Amniotic stem cell (primary cell): ENCODE measurements at places on chromosomes 4 and X.

DNA sequence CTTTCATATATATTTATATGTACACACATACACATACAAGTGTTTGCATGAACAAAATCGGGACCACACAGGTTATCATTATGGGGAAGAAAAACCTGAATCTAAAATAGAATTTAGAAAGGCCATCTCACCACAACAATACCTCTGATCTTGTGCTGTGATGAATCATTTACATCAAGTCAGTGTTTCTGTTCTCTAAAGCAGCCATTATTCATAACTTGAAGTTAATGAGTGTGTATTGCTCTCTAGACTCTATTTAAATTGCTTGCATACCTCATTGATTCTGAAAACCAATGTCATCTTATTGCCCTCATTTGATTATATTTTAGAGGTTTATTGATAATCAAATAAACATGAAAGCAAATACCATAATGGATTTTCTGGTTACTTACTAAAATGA is 71.6 kb downstream of the FAM114A1 start:
- DNase-seq = no peak

DNA sequence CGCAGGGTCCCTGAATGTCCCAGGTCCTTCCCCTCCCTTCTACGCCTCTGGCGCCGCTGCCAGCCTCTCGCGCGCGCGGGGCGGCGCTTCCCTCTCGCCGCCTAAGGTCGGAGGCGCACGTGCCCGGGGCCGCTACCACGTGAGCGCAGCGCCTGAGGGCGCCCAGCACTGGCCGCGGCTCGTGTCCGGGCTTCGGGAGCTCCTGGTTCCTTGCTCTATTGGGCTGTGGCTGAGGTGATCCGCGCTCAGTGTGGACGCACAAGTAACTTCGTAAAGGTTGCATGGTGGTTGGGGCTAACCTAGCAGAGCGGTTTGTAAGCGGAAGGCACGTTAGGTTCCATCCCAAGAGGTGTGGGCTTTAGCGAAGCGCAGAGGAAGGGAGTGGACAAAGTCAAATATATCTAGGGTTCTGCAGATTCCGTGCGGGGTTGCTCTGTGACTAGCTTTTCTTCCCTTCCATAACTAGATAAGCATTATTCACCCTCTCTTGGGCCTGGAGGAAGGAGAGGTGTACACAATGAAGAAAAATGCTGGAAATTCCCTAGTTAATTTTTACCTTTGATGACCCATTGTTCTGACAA is 1.8 kb downstream of the TLL1 start:
- DNase-seq = no peak

GRCh38 chr4:74338792-74339333 is 26.1 kb upstream of the EREG start:
- no peak for DNase-seq

GRCh38 chr4:180650273-180650672 is 1592.9 kb upstream of the TENM3 start:
- no peak for DNase-seq

GRCh38 chrX:38138900-38139299 is 81.8 kb downstream of the SRPX start:
- DNase-seq = no peak

DNA sequence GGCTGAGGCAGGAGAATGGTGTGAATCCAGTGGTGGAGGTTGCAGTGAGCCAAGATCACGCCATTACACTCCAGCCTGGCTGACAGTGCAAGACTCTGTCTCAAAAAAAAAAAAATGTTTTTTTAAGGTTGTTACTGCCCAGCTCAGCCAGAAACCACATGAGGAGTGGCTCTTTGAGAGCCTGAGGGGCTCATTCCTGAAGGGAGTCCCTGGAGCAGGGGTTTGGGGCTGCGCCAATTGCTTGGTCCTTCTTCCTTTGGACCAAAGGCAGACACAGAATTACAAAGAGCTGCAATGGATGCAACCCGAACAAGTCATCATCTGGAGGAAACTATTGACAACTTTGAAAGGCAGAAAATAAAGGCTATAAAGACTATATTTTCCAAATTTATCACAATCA is 60.6 kb upstream of the WWC2 start:
- no peak for DNase-seq

- DNase-seq = peak; percentile 64
Measured at GRCh38 chr4:128468123-128468989, 180.7 kb upstream of the PGRMC2 start.

DNA sequence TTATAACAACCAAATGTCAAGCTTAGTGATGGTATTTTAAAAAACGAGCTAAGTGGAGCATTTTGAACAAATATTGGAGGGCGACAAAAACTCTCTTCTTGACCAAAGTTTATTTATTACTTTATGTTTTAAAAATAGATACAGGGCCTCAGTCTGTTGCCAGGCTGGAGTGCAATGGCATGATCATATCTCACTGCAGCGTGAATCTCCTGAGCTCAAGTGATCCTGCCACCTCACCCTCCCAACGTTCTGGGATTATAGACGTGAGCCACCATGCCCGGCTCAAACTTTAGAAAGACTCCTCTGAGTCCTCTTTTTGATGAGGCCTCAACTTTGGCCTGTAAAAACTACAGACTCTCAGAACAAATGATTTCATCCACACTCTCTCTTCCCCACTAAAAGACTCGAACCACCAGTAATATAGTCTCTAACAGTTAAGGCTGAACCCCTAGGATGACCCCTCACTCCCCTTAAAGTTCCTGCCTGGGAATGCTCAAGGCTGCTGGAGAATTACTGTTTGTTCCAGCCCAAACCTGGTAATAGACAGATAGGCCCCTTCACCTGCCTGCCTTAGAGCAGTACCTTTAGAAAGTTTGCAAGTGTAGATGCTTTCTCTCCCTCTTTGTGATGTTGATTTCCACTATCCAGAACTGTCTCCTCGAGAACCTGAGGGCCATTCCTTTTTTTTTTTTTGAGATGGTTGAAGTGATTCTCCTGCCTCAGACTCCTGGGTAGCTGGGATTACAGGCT is 55.3 kb upstream of the HPSE start:
- no peak for DNase-seq

DNA sequence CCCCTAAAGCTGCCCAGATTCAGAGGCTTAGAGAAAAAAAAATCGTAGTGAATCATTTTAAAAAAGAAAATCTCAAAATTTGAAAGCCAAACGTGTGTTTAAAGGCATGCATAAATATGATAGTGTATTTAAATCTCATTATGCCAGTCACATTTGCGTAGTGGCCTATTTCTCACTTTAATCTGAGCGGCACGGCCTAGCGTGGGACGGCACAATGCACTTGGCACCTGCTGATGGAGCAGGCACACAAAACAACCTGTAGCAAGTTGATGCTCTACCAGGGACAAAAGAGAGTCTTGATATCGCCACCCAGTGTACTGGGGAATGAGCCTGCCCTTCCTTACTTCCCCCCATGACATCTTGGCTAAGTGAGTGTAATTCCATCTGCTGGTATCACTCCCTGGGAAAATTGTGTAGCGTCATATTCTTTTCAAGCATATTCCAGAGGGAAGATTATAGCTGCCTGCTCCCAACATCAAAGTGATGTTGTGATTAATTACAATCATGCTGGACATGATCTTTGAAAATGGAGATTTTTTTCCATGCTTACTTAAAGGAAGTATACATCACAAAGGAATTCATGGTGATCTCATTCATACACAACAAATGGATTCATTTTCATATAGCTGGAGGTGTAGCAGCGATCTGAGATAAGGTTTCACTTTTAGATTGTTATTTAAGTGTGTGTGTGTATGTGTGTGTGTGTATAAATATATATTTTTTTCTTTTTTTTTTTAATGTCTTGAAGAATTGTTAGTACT is 138.8 kb downstream of the DCTD start:
- no peak for DNase-seq

DNA sequence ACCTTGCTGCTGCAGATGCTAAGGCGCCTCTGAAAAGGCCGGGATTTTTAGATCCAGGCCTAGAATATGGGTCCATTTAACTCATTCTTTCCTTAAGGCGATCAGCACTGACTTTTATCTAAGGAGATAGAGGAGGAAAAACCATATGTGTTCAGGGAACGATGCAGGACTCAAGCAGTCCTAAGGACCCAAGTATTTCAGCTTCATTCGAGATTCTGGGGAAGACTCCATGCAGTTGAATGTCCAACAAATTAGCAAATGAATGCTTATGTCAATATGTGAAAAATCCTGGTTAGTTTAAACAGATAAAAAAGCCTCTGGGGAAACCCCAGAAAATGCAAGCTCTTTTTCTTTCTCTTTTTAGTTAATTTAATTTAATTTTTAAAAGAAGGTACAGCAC is 36.0 kb downstream of the HELT start:
- DNase-seq = no peak

GRCh38 chrX:115017455-115017854 is at the start of gene IL13RA2:
TSS of gene IL13RA2 (minus strand) at chrX:115017616. CDS start at chrX:115017269, 347 bp downstream.
- no peak for DNase-seq

- no peak for DNase-seq
Measured at GRCh38 chr4:100497791-100498190, 20.0 kb downstream of the EMCN start.

- no peak for DNase-seq
Measured at GRCh38 chr4:64642936-64643335, 233.7 kb upstream of the TECRL start.

- peak; percentile 18 for DNase-seq
Measured at GRCh38 chr4:33780952-33781791, 2463.1 kb downstream of the ARAP2 start.

DNA sequence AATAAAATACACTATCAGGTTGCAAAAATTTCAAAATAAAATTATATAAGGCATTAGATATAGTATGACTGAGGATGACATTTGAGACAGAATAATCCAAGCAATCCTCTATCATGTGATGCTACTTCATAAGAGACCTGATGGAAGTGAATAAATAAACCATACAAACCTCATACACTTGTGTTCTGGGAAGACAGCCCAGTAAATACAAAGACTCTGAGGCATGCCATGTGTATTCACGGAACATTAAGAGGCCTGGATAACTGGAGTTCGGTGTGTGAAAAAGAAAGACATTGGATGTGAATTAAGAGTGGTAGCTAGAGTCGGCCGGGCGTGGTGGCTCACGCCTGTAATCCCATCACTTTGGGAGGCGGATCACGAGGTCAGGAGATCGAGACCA is 364.2 kb downstream of the ADAM29 start:
- no peak for DNase-seq

GRCh38 chrX:129797251-129797906 is 17.6 kb downstream of the SASH3 start:
- DNase-seq = no peak

DNA sequence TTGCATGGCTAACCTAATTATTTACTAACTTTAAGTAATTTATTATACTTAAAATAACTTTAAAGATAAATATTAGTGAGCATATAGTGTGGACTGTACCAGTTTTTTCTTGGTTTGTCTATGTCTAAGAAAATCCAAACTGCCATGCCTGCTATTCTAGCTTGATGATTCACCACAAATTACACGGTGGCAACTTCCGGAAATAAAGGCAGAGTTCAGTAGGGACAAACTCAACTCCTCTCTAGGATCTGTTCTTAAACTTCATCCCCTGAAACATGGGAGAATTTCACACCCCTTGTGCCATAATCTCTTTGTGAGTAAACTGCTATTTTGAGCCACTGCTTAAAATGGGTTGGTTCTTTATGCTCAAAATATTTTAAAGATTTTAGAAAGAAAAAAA is 213.6 kb upstream of the NRK start:
- no peak for DNase-seq

DNA sequence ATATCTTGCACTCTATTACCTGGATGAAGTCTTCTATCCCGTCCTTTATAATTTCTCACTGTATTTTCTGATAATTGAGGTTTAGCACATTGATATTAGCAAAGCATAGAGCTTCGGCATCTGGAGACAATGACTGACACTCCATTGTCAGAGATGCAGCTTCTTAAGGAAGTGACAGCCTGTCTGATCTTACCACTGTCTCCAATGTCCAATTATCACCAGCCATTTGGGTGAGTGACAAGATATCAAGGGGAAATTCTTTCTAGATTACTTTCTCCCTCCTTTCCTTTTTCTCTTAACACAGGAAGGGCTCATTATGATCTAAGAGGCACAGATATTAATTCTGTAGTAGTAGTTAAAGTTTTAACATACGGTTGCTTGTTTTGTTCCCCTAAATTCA is 86.4 kb downstream of the LDB2 start:
- no peak for DNase-seq

GRCh38 chrX:96027407-96027806 is 657.2 kb upstream of the DIAPH2 start:
- DNase-seq = no peak

- DNase-seq = no peak
Measured at GRCh38 chrX:78950009-78950835, 5.0 kb downstream of the P2RY10 start.

DNA sequence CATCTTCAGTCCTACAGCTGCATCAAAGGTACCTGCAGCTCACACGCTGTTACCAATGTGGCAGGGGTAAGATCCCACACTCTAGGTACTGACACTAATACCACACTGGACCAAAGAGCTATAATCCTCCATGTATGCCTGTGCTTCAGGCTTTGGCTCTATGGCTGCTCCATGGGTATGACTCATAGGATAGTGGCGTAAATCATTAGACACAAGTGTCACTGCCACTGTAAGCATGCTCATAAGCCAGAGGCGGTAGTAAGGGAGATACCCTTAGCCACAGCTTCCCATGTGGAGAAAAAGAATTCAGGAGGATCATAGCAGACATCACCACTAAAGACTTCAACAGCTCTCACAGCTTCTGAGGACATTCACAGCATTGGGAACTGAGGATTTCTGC is 287.5 kb downstream of the ACTRT1 start:
- no peak for DNase-seq

- DNase-seq = no peak
Measured at GRCh38 chr4:136847881-136848621, 684.2 kb downstream of the PCDH18 start.

DNA sequence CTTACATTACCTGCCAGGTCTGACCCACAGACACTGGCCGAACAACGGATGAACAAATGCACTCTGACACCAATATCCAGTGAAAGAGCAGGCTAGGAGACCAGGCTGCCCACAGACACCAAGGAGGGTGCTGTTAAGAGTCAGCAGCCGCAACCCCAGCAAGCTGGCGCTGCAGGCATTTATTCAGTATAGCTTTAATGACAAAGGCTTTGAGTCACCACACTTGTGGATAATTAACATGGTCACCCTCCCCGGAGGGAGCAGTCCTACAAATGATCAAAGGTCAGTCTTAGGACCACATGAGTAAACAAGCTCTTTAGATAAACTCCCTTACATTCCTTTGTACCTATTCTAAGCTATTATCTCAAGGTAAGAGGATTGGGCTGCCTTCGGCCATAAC is 368.5 kb upstream of the GRID2 start:
- DNase-seq = no peak

GRCh38 chr4:80229590-80229989 is 32.3 kb downstream of the PRDM8 start:
- DNase-seq = no peak
